Suppressor macrophage (primary cell): ENCODE measurements at places on chromosomes 16 and 17.

GRCh38 chr16:67100569-67101310 is 9.0 kb upstream of the PHAF1 start:
- no peak for DNase-seq

GRCh38 chr17:67456103-67456502 is 79.0 kb downstream of the PITPNC1 start:
- DNase-seq = no peak

GRCh38 chr17:3030096-3030495 is 33.3 kb downstream of the OR1D5 start:
- peak; percentile 78 for DNase-seq

- no peak for DNase-seq
Measured at GRCh38 chr16:66278604-66279262, 87.8 kb upstream of the CDH5 start.

GRCh38 chr17:51365090-51365489 is 104.7 kb downstream of the UTP18 start:
- DNase-seq = peak; percentile 56

DNA sequence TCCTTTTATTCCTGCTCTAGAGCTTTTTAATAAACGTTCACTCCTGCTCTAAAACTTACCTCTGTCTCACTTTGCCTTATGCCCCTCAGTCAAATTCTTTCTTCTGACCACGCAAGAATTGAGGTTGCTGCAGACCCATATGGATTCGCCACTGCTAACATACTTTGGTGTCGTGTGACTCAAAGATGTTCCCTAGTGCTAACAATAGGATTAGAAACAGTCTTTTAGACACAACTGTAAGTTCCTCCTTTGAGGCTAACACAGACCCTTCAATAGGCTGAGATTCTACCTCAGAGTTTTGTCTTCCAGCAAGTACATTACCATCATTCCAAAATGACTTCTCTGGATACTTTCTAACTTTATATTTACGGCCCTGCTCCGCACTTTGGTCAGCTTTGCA is 149.5 kb upstream of the COX10 start:
- DNase-seq = peak; percentile 44

DNA sequence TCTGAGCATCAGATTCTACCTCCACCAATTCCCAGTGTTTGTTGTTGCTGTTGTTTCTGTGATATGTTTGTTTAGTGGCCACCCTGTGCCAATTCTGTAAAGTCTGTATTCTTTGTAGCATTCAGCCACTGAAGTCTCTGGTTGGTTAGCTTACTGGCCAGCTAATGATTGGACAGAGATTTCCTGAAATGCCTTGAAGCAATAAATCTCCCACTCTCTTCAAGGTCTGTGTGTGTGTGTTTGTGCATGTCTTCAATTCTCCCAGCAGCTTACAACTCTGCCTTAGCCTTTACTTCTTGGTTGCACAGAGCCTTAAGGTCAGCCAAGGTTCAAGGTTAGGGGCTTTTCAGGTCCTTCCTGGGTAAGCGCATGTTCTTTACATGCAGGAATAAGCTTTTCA is 38.2 kb downstream of the PRPSAP2 start:
- no peak for DNase-seq

GRCh38 chr16:2297506-2297860 is 29.6 kb upstream of the RNPS1 start:
- DNase-seq = no peak
